HFFc6 (cell line): ENCODE measurements at places on chromosomes 3 and 15.

DNA sequence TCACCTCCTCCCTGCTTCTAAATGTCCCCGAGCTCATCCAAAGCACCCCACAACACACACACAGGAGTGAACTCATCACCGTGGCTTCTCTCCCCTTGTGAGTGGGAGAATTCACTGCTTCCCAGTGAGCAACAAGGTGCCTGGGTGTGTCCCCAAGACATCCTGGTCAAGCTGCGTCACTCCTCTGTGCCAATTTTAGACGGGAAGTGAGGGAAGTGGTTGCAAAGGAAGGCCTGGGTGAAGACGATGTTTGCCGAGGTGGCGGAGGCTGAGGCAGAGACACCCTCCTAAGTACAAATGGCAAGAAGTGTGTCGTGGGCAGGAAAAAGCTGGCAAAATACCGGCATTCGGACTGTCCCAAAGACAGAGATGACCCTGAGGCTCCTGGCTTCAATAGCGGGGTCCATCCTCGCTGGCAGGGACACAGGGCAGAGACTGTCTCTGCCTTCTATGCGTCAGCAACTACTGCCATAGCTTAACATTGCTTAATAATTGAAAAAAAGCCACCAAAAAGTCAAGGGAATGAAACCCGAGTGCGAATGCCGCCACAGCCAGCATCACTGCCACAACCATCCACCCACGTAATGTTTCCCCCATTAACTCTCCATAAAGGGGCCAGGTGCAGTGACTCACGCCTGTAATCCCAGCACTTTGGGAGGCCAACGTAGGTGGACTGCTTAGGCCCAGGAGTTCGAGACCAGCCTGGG is 72.8 kb downstream of the VGLL4 start:
- DNase-seq, result no peak

DNA sequence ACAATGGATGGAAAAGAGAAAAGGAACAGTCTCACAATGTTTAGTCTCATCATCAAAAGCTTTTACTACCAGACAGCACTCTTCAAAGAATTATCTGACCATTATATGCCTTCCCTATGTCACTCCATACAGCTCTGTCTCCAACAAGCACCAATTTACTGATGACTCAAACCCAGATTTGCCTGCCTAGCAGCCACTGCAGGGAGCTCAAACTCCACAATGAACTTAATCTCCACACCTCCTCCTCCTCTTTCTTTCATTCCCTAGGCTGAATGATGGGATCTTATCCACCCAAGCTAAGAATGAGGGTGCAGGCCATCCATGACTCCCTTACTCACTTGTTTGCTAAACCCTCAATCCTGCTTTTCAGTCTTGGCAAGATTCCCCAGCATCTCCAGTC is 45.5 kb downstream of the NBEAL2 start:
- peak; percentile 41 for DNase-seq

GRCh38 chr15:73457334-73457733 is 14.4 kb downstream of the REC114 start:
- no peak for DNase-seq

DNA sequence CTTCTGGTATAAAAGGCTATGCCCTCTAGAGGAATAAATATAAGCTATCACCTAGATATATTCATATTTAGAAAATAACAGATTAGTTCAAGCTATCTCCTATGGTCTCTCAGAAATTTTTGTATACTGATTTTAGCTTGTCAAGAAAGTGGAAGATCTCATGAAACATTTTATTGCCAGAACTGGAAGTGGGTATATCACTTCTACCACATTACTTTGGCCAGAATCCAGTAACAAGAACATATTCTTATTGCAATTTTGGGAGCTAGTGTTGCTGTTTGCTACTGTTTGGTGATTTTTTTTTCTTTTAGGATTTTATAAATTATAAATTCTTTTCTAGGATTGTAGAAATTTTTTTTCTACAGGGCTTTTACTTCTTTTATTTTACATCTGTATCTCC is 14.2 kb upstream of the DIPK2A start:
- no peak for DNase-seq

- no peak for DNase-seq
These were observed 29.6 kb downstream of the DUT start for GRCh38 chr15:48360841-48361240.

- peak; percentile 10 for DNase-seq
These were observed 78.7 kb upstream of the GCNT3 start for GRCh38 chr15:59532770-59533379.

DNA sequence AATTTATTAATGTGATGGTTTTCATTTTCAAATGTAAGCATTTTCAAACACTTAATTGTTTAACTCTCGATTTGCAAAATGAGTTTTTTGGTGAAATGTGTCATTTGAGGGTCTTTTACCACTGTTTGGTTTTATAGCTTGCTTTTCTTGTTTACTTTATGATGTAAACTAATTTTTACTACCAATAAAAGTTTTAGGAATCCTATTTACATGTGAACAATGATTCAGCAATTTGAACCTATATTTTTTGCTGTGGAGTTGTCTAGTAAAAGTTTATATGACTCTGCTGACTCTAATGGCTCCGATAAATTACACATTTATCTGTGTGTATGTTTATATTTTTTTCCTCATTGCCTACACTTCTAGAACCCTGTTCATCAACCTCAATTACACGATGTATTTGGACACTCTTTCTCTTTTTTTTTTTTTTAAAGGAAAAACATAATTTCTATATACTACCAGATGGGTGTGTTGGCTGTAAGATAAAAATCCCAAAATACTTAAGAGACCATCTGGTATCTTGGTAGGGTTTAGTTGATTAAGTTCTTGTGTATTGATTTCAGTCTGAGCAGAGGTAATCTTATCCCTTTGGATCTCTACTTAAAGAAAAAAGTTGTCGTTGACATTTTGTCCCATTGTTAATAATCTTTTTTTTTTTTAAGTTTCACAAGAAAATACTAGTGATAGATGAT is 89.5 kb downstream of the PTPRG start:
- DNase-seq, result no peak

- no peak for DNase-seq
These were observed 1.1 kb downstream of the EIF4E3 start for GRCh38 chr3:71724171-71724453.

- no peak for DNase-seq
These were observed 10.5 kb downstream of the LOXL1 start for GRCh38 chr15:73936588-73937290.

DNA sequence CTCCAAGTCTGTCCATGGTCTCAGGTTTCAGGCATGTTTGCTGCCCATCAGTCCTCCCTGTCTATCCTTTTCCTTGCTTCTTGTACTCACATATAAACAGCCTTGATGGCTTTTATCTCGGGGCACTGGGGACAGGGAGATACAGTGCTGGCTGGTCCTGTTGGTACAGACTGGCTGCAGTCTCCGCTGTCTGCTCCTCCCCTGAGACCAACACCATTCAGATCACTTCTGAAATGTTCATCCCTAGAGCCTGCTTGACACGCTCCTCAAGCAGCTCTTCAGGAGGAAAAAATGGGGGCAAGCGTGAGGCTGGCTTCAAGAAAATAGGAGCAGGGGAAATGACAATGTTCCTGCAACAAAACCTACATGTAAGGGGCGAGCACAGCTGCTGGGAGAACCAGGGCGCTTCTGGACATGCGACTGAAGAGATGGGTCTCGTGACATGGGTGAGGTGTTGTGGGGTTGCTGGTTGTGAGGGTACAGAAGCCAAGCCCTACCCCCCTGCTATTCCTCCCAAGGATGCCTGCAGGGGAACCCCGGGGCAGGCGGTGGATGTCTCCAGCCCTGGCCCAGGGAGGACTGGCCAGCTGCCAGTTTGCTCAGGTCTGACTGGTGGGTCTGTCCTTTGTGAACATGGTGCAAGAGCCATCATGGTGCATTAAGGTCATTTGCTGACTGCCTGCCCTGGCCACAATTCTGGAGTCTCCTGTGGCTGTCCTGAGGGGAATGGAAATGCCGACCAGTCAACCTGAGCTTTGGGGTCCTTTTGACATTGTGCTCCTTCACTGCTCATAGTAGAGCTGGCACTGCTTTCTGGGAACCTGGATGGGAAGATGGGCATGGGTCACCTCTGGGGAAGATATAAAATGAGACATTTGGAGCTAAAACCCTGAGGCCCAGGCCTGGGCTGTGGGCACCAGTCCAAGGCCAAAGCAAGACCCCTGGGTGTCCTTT is 40.1 kb downstream of the KY start:
- no peak for DNase-seq

GRCh38 chr15:85763157-85763556 is 31.6 kb downstream of the KLHL25 start:
- DNase-seq, result no peak

DNA sequence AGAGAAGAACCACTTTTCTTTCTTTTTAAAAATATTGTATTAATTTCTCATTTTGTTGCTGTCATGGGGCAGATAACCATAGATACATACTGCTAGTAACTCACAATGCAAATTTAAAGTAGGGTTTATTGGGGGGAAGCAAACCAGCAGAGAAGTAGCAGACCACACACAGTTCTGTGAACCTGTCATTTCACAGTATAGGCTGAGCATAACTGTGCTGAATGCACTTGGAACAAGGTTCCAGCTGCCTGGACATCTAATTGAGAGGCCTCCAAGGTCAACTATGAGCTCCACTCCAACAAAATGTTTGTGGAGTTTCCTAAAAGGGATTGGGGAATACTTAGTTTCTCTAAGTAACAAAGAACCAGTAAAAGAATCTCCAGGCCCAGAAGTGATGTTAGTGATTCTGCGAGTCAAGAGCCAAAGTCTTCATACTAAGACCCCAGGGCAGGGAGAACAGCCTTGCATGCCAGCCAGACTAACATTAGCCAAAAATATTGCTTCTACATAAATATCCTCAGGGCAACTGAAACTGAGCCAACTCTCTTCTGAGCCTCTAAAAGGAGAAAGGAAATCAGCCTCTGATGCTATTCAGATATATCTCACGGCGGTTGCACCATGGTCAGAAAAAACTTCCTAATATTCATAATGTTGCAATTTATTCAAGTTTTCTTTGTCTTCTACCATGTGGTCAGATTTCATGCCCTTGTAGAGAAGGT is 856.4 kb upstream of the ALCAM start:
- peak; percentile 65 for DNase-seq

DNA sequence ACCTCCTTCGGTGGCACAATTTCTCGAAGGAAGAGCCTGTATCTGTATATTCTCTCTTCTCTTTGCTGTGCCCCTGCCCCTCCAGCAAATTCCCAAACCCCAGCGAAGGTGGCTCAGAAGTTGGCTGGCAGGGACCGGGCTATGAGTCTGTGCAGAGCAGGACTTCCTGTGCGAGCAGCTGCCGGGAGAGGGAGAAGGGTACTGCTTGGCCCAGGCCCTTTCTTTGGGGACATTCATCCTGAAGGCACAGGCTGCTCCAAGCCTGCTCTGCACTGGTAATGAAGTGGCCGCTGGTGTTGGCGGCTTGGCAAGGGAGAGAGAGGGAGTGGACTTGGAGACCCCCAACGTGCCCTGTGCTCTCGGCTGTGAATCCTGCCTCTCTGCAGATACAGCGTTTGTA is 1.5 kb downstream of the SLC6A11 start:
- no peak for DNase-seq
